Left lobe of liver (tissue), 2 donors: ENCODE measurements at places on chromosomes 1 and 21. TPM values are rescaled to one million over a fixed set of nuclear protein-coding genes. Genes with fewer than 3 reads are reported as not detected.

CITED4 gene
- total RNA-seq, result 29.9 TPM

UHMK1 gene
- 35.8 TPM for total RNA-seq

FCGR2B gene
- 14.9 TPM for total RNA-seq

ODF2L gene
- total RNA-seq, result 3.1 TPM

BSND gene
- total RNA-seq, result not detected

DNA sequence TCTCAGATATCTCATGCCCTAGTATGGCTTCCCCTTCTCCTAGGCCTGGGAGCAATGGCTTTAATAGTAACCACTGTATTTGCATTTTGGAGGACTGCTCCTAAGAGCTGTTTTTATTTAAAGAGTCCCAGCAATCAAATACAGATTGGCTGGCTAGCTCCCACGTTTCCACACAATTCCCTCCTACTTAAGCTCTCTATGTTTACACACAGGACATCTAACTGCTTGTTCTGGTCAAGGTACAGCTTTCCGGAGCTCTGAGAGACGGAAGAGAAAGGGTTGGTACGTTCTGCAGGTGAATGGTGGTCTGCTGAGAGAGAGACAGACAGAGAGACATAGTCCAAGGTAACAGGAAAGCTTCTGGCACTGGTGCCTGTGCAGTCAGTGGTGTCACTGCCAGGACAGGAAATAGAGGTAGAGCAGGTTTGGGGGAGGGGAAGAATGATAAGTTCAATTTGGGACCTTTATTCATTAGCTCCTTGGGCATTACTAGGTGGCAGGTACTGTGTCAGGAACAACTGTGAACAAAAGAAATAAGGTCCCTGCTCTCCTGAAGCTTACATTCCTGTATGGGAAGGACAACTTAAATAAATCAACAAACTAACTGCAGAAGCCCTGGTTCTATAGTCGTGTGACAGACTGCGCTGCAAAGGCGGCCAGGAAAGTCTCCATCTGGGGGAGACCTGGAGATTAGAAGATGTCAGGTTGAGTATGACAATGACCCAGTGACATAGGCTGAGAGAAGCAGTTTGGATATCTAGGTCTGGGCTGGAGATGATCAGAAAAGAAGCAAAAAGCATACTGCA lies 1.2 kb upstream of the SLC25A33 start:
- peak; percentile 74 for DNase-seq

- DNase-seq, result no peak
Measured at GRCh38 chr1:89629146-89629545, 3.8 kb upstream of the LRRC8C start.

GRCh38 chr1:78303620-78304019 lies 187.2 kb upstream of the PTGFR start:
- no peak for DNase-seq

GRCh38 chr1:150836129-150836773 lies 28.2 kb upstream of the CTSK start:
- no peak for DNase-seq

DNA sequence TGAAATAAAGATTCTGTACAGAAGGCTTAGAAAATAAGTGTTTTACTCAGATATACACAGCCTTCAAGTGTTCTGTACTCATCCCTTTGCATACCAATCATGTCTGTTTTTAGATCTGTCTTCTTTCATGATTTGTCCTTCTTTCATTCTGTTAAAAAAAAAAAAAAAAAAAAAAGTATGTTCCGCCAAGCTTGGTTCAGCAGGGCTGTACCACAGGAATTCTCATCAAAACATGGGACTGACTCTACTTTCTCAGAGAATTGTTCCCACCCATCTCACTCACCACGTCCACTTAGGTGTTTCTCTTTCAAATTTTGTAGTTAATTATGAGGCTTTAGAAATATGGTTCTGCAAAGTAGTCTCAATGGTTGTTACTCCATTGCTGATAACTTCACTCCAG lies 119.0 kb downstream of the AK5 start:
- DNase-seq, result no peak

DNA sequence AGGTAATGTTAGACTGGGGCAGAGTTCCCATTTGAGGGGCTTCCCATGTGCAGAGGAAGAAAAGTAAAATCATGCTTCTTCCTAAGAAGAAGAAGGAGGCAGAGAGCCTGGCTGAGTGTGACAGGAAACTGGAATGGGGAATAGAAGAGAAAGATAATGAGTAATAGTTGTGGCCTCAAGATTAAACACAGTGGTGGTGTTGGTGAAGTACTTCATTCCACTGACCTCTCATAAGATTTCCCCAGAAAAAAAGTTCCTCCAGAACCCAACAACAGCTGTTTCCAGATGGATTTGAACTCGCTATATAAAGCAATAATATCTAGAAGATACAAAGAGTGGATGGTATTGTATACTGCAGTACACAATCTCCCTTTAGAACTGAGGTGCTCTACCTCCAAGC lies 13.0 kb downstream of the RGS1 start:
- no peak for DNase-seq

- DNase-seq, result no peak
Measured at GRCh38 chr1:115299266-115299665, 38.8 kb downstream of the NGF start.

DNA sequence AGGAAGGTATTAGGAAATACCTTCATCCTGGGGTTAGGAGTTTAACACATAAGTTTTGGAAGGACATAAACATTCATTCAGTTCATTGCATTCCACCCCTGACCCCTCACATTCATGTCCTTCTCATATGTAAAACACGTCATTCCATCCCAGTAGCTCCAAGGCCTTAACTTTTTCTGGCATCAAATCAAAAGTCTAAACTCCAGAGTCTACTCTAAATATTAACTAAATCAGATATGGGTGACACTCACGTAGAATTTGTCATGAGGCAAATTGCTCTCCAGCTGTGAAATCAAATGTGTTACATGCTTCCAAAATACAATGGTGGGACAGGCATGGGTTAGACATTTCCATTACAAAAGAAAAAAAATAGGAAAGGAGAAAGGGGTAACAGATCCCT lies 298.2 kb upstream of the LRRC7 start:
- no peak for DNase-seq

- DNase-seq, result no peak
Measured at GRCh38 chr1:41689139-41689538, 204.7 kb upstream of the EDN2 start.

DNA sequence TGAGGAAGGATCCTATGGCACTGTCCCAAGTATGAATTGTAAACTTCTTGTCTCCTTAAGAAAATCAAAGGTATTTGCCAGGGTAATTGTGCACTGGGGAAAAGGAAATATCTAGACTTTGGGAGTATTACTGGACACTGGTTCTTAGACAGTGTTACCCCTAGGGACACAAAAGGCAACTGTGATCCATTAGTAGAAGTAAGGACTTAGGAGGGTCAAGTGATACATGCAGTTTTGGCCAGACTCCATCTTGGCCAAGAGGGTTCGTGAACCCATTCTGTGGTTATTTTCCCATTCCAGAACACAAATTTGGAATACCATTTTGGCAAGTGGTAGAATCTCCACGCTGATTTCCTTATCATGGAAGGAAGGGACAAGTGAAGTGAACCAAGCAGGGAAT lies 98.1 kb downstream of the TM2D1 start:
- no peak for DNase-seq

GRCh38 chr1:27001570-27002360 lies 8.3 kb downstream of the TRNP1 start:
- no peak for DNase-seq

- no peak for DNase-seq
Measured at GRCh38 chr1:236734141-236734765, 48.0 kb downstream of the ACTN2 start.

DNA sequence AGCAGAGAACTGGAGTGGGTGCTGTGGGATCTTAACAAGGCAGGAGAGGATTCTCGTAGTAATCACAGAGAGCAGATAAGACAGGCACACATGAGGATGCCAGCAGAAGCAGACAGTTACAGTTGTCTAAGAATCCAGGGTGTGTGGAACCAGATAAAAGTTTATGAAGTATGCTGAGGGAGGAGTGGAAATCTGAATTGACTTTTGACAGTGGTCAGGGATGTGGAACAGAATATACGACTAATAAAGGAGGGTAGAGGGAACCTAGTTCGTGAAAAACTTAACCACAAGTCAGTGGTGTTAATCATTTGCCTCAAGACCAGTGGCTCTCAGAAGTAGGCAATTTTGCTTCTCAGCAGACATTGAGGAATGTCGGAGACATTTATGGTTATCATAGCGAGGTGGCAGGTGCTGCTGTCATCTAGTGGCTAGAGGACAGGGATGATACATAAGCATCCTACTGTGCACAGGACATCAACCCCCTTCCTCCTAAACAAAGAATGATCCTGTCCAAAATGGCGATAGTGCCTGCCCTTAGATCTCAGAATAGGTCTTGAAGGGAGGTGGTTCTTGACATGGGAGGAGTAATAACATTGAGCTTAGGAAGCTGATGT lies 3.0 kb downstream of the LRRC8D start:
- no peak for DNase-seq

- no peak for DNase-seq
Measured at GRCh38 chr1:215111916-215112315, 29.4 kb downstream of the KCNK2 start.

GRCh38 chr1:15222653-15223303 lies 24.2 kb upstream of the FHAD1 start:
- no peak for DNase-seq

DNA sequence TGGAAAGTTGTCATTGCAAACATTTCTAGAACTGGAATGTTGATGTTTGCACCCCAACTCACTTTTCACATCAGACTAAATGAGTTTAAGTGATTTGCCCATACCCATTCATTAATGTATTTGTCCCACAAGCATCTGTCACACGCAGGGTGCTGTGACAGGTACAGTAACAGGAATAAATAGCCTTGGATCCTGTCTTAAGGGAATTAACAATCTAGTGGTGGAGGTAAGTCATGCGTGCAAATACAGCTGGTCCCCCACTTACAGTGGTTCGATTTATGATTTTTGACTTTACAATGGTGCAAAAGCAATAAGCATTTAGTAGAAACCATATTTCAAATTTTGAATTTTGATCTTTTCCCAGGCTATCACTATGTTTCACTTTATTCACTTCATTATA lies 17.5 kb upstream of the PRDM2 start:
- no peak for DNase-seq

GRCh38 chr21:33968995-33969348 lies 53.4 kb upstream of the ATP5PO start:
- no peak for DNase-seq

DNA sequence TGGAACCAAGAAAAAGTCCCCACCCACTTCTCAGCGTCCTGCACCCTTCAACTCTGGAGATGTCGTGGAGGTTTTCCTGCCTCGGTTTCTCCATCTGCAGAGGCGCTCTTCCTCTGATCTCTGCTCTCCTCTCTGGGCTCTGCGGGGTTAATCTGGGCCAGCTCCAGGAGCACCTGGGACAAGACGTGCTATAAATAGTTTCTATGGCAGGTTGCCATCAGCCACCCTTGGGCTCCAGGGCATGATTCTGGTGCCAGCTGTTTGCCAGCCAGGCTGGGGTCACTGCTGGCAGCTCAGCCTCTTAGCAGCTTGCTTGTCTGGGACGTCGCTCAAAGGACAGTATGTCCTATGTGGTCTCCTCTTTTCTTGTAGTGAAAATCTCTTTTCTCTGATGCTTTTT lies 137.1 kb downstream of the ACTL8 start:
- no peak for DNase-seq

DNA sequence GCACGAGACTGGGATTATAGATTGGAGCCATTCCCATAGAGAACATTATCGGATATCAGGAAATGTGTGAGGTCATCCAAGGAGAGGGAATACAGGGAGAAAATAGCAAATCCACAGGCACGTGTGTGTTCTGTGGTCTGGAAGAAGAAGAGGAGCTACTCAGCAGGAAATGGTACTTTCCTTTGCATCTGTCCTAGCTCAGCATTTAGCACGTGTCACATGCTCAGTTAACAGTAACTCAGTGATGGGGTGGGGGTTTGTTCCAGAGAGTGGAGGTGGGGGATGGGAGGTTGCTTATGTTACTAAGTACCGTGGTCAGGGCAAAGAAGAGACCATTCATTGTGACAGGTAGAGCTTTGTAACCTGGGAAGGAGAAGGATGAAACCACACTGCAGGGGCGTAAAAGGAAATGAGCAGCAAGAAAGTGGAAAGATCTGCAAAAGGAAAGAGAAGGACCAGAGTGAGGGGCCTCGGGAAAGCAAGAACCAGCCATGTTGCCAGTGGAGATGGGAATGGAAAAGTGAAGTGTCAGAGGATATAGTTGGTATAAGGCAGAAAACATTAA lies 100.4 kb downstream of the ATP5PO start:
- no peak for DNase-seq

- no peak for DNase-seq
Measured at GRCh38 chr1:53967409-53968124, 21.4 kb downstream of the LRRC42 start.

GRCh38 chr1:157732755-157733154 lies 32.2 kb upstream of the FCRL3 start:
- DNase-seq, result no peak

DNA sequence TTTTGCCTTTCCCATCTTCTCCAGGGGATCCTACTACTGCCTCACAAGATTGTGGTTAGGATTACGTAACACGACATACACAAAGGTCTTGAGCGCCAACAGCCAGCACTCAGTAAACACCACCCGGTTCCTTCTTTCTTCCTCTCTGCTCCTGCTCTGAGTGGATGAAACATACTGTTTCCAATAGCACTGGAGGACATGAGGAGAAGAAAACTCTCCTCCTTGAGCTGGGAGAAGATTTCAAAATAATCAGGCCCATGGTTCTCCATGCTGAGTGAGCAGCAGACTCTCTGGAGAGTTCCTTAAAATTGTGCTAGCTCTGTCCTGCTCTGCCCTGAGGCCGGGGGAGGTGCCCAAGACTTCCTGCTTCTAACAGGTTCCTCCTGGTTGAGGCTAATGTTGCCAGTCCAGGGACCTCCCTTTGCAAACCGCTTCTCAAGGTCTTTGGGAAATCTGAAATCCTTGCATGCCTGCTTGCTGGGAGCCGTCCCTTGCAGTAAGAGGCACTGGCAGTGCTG lies 29.4 kb upstream of the MX1 start:
- no peak for DNase-seq

DNA sequence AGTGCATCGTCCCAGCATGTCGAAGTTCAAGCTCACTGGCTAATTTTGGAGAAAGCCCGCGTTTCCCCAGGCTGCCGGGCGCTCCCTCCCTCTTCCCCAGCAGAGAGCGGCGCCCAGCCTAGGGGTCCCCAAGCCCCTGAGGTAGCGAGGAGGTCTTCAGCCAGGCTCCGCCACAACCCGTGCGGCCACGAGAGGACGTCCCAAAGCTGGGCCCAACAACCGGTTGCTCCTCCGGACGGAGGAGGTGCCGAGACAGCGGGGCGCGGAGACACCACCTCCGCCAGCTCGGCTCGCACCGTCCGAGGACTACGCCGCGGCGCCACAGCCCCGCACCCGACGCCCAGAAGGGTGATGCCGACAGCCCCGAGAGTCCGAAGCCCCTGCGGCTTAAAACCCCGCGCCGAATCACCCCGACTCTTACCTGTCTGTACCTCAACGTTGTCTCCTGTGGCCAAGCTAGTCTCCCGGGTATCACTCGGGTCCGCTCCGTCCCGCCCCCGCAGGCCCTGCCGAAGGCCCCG lies at the start of gene DENND2C:
Gene DENND2C (minus strand): TSS at position 488 of the 521 bp plus-strand sequence. CDS start 44,065 bp downstream, outside the sequence.
- no peak for DNase-seq
